ENCODE measurements at places on chromosomes 16 and 17.

DNA sequence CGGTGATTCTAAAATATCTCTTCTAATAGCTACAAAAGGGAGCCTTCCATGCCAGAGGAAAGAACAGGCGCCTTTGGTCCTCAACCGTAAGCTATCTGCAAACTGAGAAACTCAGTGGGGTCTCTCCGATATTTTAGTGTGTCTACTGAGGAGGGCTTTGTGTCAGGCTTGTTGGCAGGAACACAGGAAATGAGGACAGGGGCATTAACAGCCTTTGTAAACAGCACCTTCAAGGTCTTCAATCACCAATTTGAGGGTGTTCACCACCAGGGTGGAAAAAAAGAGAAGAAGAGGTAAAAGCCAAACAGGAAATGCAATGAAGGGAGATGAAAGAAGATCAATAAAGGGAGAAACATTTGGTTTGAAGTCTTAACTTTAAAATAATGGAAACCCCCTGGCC lies 580.1 kb upstream of the SALL1 start:
- DNase-seq = no peak

GRCh38 chr17:11986942-11987329 lies 10.3 kb downstream of the ZNF18 start:
- DNase-seq = no peak

DNA sequence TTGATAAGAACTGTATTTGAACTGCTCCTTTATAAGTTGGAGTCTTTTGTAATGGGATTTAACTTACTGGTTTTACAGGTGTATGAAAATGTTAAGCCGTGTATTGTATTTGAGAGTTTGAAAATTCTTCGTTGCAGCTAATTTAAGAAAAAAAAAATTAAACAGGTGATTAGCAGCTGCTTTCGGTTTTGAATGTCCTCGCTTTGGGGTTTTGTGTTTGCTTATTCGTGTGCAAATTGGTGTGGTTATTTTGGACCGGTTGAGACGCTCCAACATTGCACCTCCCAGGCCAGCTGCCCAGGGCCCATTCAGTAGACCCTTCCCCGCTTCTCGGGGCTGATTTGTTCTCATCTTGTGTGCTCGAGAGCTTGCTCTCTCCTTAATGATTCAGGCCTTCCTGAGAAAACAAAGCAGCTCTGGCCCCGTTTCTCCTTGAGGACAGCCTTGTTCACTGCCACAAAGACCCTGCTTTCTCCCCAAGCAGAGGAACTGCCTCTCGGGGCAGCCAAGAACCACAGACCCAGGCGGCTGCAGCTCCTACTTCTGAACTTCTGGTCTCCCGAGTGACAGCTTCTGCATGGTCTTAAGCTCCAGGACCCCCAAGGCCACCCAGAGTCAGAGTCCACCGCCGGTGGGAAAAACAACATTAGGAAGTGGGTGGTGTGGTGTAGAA lies 100.5 kb downstream of the MSI2 start:
- DNase-seq = no peak

GRCh38 chr17:71176928-71177443 lies 943.8 kb upstream of the SOX9 start:
- DNase-seq = no peak

DNA sequence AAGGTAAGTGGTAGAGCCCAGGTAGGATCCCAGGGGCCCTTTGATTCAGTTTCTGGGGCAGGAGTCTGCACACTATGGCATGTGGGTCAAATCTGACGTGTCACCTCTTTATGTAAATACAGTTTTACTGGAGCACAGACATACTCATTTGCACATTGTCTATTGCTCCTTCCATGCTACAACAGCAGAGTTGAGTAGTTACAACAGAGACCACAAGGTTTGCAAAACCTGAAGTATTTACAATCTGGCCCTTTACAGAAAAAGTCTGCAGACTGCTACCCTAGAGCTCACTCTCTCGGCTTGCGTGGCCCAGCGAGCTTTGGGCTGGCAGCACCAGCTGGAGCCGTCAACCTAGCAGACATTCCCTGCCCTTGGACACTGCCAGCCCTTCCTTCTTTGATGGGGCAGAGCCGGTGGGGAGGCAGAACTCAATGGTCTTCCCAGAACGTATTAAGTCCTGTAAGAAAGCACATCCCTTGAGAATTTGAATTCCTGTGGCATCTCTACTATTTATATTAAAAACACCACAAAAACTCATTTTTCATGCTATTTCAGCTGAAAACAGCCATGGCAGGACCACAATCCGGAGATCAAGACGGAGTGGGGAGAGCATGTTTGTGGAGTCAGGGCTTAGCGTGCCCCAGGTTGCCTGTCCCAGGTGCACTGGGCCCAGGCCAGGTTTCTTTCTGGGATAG lies 133.1 kb upstream of the NUDT7 start:
- DNase-seq = no peak

GRCh38 chr17:28030386-28030785 lies 12.1 kb upstream of the NLK start:
- no peak for DNase-seq

- no peak for DNase-seq
These were observed 81.4 kb downstream of the CNGB1 start for GRCh38 chr16:57889522-57889921.

DNA sequence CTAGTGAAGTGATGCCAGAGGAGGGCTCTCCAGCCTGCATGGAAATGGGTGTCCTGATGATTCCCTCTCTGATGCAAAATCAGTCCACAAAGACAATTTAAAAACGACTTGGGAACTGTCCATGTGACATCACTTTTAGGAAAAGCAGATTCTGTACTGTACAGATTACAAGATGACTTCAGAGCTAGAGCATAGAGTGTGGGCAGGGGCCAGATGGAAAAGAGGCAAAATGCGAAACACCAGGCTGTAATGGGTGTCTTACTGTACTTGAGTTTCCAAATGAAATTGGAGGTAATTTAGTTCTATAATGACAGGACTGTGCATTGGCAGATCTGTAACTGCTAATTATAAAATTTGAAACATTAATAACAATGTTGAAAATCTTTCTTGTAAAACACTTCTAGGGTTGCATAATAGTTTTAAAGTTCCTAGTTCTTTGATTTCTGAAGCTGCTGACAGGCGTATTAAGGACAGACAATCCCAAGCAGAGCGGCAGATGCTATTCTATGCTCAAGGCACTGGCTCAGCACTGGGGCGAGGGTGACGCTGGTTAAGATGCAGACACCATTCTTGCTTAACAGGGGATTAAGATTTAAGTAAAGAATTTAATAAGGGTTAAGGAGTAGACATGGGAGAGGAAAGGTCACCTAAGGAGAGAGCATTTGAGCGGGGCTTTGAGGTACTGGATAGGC lies 29.6 kb downstream of the OGFOD1 start:
- no peak for DNase-seq

GRCh38 chr17:49000943-49001342 lies 3.8 kb downstream of the IGF2BP1 start:
- DNase-seq = no peak

DNA sequence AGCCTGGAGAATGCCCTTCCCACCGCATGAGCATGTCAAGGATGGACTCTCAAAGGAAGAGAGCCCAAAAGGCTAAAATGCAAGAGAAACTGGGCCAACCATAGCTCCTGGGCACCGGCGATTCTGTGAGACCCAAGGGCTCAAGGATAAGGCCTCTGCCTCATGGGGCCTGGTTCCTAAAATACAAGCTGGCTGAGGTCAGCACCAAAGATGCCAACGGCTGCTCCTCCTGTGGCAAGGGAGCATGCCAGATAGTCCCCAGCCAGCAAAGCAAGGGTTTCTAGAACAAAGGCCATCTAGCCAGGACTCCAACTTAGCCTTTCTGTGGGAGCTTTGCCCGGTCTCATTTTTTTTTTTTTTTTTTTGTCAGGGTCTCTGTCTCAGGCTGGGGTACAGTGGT lies 20.1 kb downstream of the GPRC5B start:
- no peak for DNase-seq
